ENCODE measurements at places on chromosomes 2 and 18.
A peak's percentile ranks its signal among the peaks of the same experiment; 100 is the strongest.

GRCh38 chr2:68469935-68470334, 2.5 kb downstream of the APLF start:
- DNase-seq = no peak

DNA sequence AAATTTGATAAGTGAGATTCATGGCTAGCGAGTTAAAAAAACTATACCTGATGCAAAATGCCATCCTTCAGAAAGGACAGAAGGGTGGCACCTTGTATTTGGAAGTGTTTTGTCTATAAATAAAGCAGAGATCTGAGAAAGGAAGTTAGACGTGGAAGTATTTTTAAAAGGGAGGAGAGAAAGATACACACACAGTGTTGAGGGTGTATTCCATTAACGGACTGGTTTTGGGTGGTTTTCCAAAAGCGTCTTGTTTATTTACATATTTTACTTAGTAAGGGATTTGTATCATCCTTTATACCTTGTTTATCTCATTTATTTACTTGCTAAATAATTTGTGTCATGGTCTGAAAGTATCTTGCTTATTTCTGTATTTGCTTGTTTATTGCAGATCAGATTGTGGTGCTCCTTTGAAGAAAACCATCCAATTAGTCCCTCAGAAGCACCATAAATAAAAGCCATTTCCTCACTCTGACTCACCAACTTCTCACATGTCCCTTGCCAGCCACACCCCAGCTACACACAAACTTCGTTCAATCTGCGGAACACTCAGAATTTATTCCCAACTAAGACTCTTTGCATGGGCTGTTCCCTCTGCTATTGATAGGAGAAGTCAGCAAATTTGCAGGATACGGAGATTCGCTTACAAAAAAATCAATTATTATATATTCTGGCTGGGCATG, 90.8 kb downstream of the FAM124B start:
- no peak for DNase-seq

GRCh38 chr18:75521816-75522215, 94.3 kb upstream of the SMIM21 start:
- no peak for DNase-seq

DNA sequence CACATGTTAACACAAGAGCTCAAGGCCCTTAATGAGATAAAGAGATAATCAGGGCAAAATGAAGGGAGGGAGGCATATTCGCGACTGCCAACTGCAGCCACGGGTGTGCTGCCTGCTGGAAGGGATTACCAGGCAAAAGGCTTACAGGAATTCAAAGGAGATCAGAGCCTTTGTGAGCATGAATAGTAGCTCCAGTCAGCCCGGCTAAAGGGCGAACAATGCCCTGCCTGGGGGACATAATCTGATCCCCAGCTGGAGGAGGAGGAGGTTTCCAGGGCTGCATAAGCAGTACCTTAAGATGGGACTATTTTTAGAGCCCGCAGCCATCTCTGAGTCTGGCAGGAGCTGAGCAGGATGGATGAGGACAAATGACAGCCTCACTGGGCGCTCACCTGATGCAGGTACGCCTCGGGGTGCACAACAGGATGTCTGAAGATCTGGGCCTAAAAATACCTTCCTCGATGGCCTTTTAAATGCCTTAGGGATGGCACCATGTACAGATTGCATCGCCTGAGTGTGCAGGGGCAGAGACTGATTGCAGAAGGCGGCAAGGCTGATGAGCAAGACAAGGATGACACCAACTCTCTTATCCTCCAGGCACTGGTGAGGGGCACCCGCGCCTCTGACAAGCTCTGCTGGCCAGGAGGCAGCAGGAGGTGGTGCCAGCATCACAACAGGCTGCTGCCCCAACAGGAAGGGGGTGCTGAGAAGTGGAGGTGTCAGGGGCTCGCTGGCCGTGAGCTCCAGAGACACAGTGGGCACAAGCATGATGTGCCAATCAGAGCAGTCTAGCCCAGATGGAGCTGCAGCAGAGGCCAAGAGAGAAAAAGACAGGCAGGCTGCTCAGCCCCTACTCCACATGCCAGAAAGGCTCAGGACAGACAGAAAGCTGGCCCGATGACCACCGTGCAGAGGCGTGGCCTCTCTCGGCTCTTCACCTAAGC, 111.4 kb downstream of the EIPR1 start:
- no peak for DNase-seq

- DNase-seq = no peak
These were observed 23.9 kb downstream of the FAM124B start for GRCh38 chr2:224377751-224378700.

DNA sequence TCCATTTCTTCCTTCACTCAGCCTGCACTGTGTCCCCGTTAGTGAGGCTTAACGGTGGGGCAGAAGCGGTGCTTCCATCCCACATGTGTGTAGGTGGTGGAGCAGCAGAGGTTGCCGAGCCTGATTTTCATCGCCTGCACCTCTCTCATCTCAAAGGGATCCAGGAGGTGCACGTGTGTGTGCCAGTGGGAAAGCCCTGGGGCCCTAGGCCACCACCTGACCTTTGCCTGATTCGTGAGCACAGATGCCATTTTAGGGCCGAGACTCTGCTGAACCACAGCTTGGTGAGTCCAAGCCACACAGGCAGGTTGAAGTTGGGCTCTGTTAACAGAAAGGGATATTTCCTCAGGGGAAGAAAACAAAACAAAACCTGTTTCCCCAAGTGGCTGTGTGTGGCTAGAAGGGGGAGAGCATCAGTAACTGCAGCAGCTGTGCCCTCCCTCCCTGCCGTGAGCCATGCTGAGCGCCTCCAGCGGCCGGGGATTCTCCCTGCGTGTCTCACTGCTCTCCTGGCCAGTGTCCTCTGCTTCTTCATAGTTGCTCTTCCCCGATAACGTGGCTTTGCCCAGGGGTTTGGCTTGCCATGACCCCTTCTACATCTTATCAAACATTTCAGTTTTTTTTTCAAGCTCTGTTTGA, 81.5 kb downstream of the MAPRE2 start:
- DNase-seq = peak; percentile 5

GRCh38 chr2:131520526-131520925, 7.2 kb upstream of the CCDC74A start:
- DNase-seq = no peak

Measured in stimulated activated CD4-positive, alpha-beta T cell treated with anti-CD3 and anti-CD28 coated beads, Interleukin-15, amount 100 ng/mL, for 1 hour (primary cell).